ENCODE measurements at places on chromosomes 2 and 18. TPM values are rescaled to one million over a fixed set of nuclear protein-coding genes. Genes with fewer than 3 reads are reported as not detected.
A peak's percentile ranks its signal among the peaks of the same experiment; 100 is the strongest.

LYG2 gene
- not detected for total RNA-seq

DSG1 gene
- total RNA-seq, result 0.77 TPM

MAP2 gene
- total RNA-seq, result 3.4 TPM

DOK1 gene
- 4.4 TPM for total RNA-seq

SPHKAP gene
- total RNA-seq, result 124 TPM

EHBP1 gene
- total RNA-seq, result 21.8 TPM

MPP4 gene
- not detected for total RNA-seq

NETO1 gene
- total RNA-seq, result not detected

G6PC2 gene
- not detected for total RNA-seq

DNA sequence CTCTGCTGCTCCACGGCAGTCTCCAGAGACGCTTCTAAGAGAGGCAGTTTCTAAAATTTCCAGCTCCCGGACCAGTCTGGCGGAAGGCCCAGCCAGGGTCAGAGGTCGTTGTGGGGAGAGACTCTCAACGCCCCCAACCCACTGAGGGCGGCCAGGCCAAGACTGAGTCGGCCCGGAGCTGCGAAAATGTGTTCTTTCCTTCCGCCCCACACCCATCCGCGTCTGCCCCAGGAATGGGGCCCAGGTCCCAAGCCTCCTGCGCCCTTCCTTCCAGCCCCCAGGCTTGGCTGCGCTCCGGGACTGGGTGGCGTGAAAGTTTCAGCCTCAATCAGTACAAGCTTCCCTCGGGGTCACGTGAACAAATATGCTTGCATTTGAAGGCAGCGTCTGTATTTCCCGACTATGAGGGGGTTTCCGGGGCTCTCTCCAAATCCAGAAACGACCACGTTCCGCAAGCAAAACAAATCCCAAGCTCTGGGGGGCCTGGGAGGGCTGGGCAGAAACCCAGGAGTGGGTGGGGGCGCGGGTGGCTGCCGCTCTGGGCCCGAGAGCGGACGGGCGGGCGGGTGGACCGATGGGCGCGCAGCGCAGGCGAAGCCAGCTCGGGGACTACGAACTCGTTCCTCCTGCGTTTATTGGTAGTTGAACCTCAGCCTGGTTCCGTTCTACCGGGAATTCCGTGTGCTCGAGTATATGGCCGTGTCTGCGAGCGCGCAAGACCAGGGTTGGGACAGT is 3.3 kb downstream of the HOXD3 start:
- DNase-seq, result no peak

- DNase-seq, result no peak
Observed at GRCh38 chr2:208440716-208441115, 34.1 kb downstream of the PTH2R start.

DNA sequence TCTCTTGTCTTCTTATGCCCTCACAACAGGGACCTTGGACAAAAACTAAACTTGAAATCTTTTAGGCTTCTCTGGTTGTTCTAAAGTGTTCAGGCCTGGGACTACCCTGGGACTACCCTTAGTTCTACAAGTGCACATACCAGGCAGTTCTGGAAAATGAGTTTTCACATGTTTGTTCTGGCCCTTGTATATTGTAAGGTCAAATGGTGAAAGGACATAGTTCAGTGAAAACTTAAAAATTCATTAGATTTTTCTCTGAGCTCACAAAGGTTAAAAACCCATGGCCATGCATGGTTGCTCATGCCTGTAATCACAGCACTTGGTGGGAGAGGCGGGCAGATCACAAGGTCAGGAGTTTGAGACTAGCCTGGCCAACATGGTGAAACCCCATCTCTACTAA is 875.5 kb upstream of the FAM98A start:
- DNase-seq, result no peak

DNA sequence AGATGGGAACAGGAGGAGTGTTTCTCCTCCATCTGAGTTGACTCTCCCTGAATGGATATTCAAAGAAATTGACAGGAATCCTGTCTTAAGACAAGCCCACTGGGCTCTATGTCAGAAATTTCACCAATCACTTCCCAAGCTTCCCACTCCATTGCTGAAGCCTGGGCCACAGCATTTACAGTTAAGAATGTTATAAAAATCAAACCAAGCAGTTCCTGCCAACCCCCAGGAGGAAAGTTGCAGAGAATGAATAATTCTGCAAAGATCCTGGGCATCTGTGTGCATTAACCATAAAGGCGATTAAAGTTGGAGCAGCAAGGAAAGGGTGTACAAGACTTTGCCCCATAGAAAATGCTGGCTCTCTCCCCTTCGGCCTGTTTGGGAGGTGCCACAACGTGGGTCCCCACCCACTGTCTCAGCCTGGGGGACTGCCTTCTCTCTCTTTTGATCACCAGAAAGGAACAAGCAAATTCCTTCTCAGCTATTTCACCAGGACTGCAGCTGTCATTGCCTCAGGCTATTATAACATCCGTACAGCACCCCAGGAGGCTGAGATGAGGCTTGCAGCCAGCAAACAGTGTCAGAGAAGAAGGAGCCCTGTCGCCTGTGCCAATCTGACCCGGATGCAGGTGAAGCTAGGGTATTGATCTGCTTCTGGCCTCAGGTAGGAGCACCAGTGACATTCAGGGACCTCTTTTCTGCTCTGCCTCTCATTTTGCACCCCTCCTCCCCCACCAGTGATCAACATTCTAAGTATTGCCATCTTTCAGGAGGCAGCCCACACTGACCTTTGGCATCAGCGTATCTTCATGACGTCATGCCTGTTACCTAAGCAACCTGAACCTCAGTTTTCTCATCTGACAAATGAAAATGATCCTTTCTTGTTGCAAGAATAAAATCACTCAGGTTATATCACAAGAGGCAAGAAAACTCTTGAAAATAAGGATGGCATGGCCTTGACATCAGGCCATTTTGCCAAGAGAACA is 219.0 kb downstream of the SH3BP4 start:
- no peak for DNase-seq

- no peak for DNase-seq
Observed at GRCh38 chr2:105126336-105126735, 88.5 kb downstream of the MRPS9 start.

DNA sequence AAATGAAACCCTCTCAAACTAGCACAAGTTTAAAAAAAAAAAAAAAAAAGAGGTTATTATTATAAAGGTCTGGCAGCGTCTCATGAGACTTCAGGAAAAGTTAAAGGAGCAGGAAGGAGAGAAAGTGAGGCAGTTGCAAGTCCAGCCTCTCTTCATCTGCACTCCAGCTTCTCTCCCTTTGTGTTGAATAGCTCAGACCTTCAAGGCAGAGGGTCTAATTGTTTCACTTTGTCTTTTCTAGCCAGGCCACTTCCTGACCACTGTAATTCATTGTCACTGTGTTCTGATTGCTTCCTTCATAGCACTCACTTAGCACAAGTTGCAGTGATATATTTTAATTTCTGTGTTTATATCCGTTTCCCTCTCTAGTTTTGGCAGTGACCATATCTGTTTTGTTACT is 99.9 kb downstream of the SPATS2L start:
- DNase-seq, result no peak

GRCh38 chr2:55843096-55843993 is 80.2 kb downstream of the EFEMP1 start:
- no peak for DNase-seq

GRCh38 chr2:232741294-232741693 is 35.1 kb downstream of the KCNJ13 start:
- DNase-seq, result no peak

DNA sequence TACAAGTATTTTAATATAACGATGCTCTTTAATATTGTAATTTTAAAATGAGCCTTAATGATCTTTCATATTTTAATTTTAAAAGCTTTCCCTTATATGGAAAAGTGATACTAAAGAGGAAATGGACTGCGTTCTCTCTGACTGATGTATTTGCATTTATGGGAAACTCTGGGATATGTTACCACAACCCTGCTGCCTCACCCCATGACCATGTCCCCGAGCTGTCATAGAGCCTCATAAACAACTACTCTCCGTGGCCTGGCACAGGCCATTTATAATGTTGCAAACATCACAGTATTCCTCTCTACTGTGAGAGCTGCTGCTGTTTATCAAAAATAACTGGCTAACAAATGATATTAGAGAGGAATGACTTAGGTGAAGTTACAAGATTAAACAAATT is 75.8 kb upstream of the SEC11C start:
- DNase-seq, result no peak

GRCh38 chr18:33532978-33533377 is 45.0 kb upstream of the ASXL3 start:
- DNase-seq, result no peak

GRCh38 chr2:168401048-168401556 is 55.0 kb upstream of the CERS6 start:
- no peak for DNase-seq

GRCh38 chr2:223051693-223052289 is at the start of gene KCNE4:
Gene KCNE4, plus strand, starts transcription at chr2:223052190. Its CDS starts 641 bp downstream, at chr2:223052831.
- peak; percentile 36 for DNase-seq

- no peak for DNase-seq
Observed at GRCh38 chr18:76454418-76454817, 40.6 kb downstream of the ZNF516 start.

- DNase-seq, result no peak
Observed at GRCh38 chr2:75592030-75592429, 31.3 kb upstream of the EVA1A start.

- no peak for DNase-seq
Observed at GRCh38 chr18:12288403-12288755, 19.7 kb upstream of the TUBB6 start.

- DNase-seq, result peak; percentile 72
Observed at GRCh38 chr2:62705859-62706720, 577 bp downstream of the EHBP1 start.

DNA sequence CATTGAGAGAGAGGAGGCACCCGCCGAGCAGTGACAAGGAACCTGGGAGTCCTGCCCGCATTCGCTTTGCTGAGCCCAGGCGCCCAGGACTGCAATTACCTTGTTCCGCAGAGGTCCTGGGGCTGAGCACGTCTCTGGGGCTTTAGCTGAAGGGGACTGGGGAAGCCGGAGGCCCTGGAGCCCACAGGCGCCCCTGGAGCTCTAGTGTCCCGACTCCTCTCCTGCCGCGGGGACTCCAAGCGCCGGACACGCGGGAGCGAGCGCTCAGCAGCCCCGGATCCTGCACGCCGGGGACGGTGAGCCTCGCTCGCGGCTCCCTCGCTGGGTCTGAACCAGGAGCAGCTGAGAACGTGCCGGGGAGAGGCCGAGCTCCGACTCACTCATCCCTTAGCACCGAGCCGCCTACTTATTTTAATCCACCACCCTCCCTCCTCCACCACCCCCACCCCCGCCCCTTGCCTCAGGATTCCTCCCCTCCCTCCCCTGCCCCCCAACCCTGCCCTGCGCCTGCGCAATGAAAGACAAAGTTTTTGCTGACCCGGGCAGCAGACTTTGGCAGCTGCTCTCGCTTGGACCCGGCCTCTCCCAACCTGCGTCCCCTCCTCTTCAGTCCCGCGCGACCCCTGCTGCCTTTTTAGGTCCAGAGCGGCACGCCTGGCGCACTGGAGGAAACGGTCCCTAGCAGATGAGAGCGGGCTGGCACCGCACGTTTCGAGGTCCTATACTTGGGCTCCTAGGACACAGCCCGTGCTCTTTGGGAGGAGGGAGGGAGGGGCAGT is at the start of gene OSR1:
Gene OSR1, minus strand, starts transcription at position 382 of the 779 bp plus-strand sequence. CDS start 4,818 bp downstream, outside the sequence.
- DNase-seq, result peak; percentile 83

DNA sequence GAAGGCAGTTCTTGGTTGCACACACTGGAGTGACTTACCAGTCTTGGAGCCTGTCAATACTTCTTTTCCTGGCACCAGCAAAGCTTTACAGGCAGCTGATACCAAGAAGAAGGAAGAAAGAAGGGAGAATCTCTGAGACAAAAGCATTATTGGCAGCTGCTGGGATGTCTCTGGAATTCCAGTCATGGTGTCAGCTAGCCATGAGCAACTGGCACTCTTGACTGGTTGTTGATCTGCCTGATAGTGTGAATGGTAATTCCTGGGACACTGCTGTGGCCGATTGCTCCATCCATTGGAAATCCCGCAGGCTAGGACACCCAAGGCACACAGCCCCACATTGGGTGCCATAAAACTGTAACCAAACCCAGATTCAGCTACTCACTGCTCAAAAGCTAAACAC is 17.8 kb upstream of the SPAG16 start:
- DNase-seq, result no peak

- DNase-seq, result no peak
Observed at GRCh38 chr2:222919841-222920526, 59.1 kb downstream of the ACSL3 start.

DNA sequence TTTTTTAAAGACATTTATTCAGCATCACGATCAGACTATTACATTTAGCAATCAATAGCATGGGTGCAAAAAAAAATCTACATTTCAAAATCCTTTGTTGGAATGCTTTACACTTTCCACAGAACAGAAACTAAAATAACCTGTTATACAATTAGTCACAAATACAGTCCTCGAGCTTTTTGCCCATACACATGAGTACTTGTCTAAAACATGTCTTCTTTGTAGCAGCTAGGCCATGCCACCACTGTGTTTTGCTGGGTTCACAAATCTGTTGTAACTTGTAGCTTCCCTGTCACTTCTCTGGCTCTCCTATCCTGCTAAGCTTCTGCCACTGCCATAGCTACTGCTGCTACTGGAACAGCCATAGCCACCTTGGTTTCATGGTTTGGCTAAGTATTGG is 24.4 kb upstream of the ADAM23 start:
- no peak for DNase-seq

DNA sequence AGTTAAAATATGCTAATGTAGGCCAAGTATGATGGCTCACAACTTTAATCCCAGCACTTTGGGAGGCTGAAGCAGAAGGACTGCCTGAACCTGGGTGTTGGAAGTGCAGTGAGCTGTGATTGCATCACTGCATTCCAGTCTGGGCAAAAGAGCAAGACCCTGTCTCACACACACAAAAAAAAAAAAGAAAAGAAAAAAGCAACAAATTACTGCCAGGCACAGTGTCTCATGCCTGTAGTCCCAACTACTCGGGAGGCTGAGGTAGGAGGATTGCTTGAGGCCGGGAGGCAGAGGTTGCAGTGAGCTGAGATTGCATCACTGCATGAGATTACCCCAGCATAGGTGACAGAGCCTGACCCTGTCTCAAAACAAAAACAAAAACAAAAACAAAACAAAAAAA is 110.6 kb downstream of the PRELID3A start:
- DNase-seq, result no peak

DNA sequence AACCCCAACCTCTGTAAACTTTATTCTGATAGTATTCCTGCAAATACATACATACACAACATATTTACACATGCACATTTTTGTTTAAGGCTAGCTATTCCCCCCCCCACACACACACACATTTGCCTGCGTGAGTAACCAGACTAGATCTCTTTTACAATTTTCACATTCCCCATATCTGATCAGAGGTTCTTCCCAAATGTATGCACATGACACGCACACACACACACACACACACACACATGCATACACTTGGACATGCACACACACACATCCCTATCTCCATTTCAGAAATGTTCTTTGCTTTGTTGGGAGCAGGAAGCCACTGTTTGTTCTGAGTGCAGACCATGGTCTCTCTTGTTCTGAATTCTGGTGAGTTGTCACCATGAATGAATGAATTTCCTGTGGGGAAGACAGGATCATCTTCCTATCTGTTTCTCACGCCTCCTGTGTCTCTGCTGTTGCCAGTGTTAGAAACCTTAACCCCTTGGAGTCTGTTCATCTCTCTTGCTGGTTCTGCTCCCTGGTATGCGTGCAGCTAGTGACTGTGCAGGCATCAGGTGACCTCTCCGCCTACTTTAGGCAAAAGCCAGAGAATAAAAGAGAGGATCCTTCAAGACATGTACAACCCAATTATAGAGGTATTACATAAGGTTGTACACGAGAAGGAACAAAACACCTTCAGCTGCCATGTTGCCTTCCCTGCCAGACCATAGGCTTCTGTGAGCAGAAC is 251.0 kb upstream of the RAB12 start:
- no peak for DNase-seq
